ENCODE measurements at places on chromosomes 2 and 18.
A peak's percentile ranks its signal among the peaks of the same experiment; 100 is the strongest.

DNA sequence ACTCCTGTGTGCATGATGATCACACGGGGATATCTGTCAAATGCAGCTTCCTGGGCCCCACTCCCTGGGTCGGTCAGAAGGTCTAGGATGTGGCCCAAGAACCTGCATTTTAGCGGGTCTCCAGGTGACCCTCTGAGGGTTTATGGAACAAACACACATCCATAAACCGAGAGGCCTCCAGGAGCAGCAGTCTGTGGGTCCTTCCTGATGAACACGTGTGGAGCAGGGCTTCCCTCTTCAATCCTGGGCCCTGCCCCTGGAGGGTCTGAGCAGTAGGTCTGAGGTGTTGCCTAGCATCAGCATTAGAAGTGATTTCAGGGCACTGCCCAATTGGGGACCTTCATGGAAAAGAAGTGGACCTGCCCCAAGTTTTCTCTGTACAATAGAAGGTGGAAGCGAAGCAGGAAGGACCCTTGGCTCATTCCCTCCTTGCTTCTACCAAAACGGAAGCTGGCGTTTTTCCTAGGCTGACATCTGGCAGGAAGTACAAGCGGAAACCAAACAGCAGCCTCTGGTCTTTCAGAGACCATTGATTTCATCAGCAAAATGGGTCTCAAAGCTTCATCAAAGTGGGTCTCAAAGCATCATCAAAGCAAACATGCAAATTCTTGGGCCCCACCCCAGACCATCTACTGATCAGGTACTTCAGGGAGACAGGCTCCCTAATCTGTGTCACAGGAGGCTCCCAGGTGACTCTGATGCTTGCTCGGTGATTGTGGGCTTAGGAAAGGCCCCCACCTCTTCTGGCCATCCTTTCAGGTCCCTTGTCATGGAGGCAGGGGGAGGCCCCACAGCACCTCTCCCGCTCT is 30.7 kb downstream of the INO80C start:
- DNase-seq: no peak

- no peak for DNase-seq
These were observed 71.3 kb upstream of the TWSG1 start for GRCh38 chr18:9263264-9263663.

DNA sequence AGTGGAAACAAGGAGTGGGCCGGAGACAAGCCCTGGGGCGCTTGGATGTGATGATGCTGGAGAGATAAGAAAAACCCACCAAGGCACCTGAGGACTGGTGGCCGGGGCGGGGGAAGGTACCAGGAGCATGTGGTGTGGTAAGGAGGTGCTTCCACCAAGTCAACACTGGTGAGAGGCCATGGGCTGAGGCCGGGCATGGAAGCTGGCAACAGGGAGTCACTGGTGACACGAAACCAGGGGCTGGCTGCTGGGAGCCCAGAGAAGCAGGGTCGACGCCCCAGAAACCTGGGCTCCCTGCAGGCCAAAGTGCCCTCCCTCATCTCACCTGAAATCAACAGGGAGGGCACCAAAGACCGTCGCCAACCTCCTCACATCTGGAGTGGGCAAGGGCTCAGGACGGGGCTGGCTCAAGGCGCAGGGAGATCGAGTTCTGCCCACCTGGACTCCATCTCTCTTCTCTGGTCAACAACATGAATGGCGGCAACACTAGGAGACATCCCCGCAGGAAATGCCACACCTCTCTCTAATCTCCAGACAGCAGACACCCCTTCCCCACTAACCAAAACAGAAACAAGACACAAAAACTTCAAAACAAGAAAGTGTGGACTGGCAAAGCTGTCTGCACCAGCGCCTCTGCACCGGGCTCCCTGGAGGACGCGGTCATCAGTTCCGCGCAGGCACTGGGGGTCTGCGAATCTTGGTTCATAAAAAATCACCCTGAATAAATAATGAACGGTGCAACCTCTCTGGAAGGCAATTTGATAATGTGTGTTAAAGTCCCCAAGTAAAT is 185.5 kb downstream of the HDAC4 start:
- DNase-seq: no peak

DNA sequence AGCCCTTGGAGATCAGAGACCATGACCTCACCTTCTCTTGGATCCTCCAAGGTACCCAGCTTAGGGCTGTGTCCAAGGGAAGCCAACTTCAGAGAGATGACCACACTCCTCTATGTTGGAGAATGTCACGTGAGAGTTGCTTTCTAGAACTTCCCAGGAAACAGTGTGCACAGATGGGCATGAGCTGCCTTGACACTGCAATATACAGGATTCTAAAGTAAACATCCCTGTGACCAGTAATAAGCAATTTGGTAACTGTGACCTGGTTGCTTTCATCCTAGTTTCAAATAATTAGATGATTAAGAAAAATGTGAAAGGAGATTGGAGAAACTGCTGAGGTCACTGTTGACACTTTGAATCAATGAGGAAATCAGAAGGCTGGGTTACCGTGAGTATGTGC is 181.1 kb upstream of the EPAS1 start:
- DNase-seq: no peak

- DNase-seq: no peak
These were observed 235.3 kb upstream of the PXDN start for GRCh38 chr2:1979569-1979968.

DNA sequence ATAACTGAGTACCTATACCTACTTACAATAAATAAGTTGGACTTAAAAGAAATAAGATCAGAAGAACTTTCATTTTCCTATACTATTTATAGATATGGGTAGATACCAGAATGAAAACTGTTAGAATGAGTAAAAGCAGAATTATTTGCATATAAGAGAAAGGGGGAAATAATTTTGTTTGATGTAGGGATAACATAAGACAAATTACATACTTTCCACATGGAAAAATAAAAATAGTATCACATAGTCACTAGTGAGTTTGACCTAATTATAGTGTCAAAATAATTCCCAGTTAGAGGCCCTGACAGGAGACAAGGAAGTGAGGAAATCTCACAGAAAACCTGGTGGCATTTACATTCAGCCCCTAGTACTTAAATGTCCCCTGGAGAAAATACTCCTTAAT is 28.6 kb downstream of the KCMF1 start:
- DNase-seq: no peak

- DNase-seq: no peak
These were observed 263.6 kb upstream of the SALL3 start for GRCh38 chr18:78716022-78716421.

DNA sequence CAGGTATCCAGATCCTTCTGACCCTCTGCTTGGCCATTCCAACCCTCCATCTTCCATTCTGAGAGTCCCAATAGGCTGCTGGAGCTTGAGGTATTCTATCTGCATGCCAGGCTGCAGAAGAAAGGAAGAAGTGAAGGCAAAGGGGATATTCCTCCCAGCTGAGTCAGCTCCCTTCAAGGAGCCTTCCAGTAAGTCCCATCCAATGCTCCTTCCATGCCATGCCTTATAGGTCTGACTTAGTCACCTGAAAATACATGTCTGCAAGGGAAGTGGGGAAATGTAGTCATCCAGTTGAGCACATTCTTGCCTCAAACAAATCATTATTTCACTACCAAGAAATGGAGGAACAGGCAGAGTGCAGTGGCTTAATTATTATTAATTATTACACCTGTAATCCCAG is 464.6 kb downstream of the CNTNAP5 start:
- DNase-seq: no peak

GRCh38 chr2:20595439-20596192 is 55.3 kb downstream of the HS1BP3 start:
- peak; percentile 48 for DNase-seq

- no peak for DNase-seq
These were observed 18.7 kb upstream of the ATOH8 start for GRCh38 chr2:85734942-85735608.

DNA sequence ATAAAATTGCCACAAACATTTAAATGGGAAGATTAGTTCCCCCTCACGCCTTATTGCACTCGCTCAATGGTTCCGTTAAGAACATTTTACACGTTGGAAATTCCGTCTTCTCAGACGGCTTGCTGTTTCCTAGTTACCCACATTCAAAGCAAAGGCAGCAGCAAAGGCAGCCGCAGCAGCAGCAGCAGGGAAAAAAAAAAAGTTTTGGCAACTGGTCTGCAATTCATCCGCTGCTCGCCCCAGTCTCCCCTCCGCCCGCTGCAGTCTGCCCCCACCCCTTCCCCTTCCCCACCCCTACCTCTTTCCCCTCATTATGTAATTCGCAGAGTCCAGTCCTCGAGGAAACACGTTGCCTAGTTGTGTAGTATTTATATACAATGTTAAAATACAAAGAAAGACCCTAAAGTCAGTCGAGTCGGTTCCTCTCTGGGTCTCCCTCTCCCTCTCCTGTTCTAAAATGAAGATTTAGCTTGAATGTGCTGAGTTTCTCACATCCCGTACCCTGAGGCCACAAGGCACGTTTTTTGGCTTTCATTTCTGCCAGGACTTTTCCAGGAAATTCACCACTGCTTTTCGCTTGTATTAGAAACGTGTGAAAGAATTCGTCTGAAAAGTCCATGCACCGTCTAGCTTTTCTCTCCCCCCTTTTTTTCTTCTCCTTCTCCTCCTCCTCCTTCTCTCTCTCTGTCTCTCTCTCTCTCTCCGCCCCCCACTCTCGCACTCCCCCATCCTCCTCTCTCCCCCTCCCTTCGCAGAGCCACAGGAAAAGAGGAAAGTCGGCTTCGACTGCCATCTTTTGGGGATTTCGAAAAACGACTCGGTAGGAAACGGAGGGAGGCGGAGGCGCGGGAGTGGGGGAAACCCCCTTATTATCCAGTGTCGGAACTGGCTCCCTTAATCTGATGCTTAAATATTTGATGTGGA is 140.0 kb downstream of the MEIS1 start:
- peak; percentile 76 for DNase-seq

DNA sequence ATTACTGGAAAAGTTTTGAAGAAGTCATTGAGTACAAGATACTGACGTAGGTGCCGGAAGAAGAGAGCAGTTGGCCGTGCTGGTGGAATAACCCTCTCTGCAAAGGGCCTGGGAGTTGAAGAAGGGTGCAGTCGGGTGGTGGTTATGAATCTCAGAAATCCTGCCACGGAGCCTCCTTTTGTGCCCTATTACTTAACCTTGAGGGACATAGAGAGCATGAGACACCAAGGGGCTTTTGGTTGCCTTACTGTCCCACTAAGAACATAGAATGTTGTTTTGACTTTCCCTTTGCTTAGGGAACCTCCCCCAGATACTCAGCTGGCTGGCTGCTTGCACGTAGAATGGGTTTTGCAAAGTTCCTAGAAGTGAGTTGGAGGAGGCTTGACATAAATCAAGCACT is 1.3 kb upstream of the CD28 start:
- DNase-seq: no peak

- DNase-seq: no peak
These were observed 76.9 kb downstream of the NDUFA10 start for GRCh38 chr2:239948100-239948881.

DNA sequence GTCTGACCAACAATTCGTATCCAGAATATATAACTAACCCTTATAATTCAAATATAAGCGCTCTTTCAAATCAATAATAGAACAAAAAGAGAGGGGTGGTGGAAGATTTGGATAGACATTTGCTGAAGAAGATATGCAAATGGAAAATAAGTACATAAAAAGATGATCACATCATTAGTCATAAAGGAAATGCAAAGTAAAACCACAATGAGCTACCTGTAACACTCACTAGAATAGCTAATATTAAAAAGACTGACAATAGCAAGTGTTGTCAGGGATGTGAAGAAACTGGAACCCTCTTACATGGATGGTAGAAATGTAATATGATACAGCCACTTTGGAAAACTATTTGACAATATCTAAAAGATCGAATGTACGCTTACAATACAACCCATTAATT is 84.9 kb upstream of the MRPS9 start:
- no peak for DNase-seq

GRCh38 chr2:20576598-20577115 is 74.2 kb downstream of the HS1BP3 start:
- DNase-seq: no peak

GRCh38 chr2:181468811-181469210 is 11.6 kb downstream of the ITGA4 start:
- no peak for DNase-seq

DNA sequence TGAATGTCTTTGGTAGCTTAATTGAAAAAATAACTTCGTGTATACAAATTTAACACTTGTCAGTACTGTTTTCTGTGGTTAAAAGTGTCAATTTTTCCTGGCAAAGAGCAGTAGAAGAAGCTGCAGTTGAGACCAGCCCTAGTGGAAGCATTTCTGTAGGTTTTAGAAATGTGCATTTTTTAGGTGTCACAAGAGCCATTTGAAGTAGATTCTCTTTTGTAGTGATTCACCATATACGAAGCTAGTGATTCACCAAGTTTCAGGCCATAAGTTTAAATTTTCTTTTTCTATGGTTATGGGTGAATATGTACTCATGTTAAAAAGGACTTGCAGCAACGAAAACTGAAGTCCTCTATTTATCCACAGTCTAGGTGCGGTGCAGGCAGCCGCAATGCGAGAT is 4.2 kb downstream of the NABP1 start:
- no peak for DNase-seq

DNA sequence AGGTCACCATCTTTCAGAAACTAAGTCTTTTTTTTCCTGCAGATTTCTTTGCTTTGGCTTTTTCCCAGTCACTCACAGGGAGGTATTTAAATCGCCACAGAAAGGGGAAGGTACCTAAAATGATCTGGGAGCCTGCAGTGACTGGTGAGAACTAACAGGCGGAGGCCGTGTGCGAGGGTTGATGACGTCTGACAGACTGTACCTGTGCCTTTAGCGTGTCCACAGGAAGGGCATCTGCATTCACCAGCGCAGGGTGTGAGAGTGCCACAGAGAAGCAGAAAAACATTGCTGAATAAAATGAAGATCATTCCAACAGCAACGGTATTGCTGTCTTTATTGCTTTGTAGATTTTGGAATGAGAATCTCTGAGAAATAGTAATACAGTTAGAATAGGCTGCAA is 5.7 kb downstream of the CTDP1 start:
- no peak for DNase-seq

DNA sequence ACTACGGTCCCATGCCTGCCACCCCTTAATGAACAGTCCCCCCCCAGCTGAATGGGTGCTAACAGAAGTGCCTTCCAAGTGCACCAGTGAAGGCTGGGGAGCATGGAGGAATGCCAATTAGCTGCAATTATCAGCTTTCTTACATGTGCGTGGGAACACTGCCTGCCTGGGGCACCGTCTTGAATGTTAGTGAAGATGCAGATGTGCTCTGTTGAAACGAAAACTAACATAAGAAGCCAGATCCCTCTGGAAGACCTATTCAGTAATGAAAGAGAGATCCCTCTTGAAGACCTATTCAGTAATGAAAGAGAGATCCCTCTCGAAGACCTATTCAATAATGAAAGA is 154.5 kb downstream of the CLIP4 start:
- no peak for DNase-seq

DNA sequence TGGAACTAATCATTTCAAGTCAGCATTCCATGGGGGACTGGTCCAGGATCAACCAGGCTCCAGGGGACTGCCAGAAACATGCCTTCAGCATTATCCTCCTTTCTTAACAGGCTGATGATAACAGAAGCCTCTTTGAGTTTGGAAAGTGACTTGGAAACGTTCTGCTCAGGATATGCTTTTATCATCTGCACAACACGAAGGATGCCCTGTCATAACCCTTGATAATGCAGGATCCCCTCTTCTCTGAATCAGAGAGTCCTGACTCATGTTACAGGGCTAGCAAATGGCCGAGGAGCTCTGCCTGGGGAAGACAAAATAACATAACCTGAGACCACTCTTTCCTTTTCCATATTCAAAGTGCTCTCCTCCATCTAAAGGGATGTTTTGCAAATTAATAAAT is 6.7 kb downstream of the SCYGR3 start:
- DNase-seq: peak; percentile 12
